MM.1S (cell line): ENCODE measurements at places on chromosomes 6 and 20.

DNA sequence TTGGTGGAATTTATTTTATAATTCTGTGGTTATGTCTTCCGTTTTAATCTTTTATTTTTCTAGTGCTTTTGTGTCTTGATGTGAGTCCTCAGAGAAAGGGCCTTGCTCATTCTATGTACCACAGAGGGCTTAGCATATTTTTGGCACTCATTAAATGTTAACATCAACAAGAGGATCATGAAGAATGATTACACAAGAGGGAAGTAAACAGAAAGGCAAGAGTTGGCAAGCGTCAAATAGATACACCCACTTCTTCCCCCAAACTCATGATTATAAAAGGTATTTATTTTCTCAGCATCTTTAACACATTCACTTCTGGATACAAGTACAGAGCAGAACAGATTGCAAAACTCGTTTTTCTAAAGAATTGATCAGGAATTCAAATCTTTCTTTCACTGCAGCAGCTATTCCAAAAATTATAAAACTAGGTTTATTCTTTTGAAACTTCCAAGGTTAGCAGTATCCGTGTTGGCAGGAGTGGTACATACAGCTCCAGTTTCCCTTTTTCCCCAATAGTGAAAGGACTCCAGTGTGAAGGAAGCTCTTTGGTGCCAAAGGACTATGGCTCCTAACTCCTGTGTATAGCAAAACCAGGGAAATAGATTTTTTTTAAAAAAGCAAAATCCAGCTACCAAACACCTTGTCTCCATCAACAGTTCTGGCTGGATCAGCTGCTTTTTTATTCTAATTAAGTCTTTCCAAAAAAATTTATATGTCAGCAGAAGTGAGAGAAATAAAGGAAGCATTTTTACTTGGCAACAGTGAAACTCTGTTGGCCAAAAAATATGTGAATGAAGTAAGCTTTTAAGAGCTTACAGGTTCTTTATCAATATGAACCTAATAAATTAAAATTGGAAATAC lies 221.9 kb downstream of the ADGRG6 start:
- no peak for DNase-seq

DNA sequence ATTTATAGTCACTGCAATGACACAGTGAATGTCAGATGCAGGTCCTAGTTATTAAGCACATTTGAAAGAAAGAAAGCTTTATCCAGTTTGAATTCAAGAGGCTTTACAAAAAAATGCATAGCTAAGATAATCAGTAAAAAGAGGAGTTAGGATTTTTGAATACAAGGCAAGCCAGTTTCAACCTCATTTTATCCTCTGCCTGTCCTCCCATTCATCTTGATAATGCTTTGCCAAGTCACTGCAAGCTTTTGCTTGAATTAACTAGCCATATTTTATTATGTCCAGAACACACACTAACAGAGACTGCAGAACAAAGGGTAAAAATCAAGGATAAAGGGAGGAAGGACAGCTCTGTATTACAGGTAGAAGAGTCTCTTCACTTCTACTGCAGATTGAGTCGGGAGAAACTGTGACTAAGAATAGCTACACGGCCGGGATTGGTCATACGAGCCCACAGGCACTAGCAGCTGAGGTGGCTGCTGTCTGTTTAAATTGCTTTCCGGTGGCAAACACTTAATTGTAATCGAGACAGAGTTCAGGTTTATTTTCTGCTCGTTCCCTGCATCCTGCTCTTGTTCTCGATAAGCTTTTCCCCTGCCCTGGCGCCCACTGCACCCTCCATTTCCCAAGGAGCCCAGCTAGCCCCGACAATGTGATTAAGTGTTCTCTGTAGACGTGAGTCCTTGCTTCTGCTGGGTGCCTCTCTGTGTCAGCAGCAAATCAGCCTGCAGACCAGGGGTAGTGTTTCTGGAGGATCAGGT lies 30.5 kb upstream of the AKAP12 start:
- no peak for DNase-seq

DNA sequence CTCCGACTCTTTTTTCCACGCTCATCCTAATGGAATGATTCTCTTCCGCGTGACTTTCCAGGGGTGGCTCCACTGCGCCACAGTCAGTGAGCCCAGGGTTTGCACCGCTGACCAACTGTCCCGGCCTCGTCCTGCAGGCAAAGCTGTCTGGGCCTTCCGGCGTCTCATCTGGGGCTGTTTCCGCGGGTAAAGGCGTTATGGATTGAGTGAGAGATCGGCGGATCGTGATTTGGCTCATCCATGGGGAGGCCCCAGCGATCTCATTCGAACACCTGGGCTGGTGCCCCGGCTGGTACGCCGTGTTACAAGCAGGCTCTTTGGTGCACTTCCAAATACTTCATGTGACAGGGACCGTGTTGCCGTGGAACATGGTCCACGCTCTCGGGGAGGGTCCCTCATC lies 47.8 kb downstream of the KCNQ2 start:
- no peak for DNase-seq

DNA sequence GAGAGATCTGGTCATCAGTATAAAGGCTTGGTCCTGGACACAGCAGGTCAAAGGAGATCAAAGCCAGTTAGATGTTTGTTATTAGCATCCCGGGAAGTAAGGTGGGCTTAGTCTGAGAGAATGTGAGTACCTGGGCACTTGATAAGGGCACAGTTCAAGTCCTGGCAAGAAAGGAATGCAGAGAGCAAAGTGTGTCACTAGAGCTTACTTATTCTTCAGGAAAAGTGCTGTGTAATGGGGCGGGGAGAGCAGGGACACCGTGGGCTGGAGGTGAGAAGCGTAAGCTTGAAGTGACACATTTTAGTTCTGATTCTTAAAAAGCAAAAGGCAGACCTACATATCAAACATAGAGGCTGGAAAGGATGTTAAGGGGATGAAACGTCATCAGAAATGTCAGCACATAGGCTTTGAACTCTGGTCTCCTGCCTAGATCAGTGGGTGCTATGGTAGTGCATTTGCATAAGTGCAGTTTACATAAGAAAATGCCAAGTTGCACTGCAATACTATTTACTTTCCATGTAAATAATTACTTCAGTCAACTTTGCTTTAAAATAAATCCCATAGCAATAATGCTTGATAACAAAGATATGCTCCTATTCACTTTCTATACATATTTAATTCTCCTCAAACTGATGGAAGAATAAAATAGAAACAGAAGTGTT lies 2.6 kb downstream of the SAMD5 start:
- DNase-seq, result no peak

- no peak for DNase-seq
These were observed 31.7 kb downstream of the STX7 start for GRCh38 chr6:132481189-132481588.

DNA sequence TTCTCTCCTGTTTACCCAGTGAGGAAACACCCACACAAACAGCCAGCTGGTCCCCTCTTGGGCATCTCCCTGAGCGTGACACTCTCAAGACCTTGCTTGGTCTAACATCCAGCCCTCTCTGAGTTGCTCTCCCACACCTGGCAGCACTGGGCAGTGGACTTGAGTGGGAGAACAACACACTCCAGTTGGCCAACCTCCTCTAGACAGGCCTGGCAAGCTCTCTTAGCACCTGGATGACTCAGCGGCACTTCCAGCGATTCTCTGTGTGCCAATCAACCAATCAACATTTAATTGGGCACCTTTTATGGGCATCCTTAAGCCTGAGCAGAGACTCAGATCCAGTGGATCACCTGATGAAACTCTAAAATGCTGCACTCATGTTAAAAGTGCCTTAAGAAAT lies 76.6 kb upstream of the QKI start:
- no peak for DNase-seq

- DNase-seq, result no peak
These were observed 12.3 kb upstream of the TAAR1 start for GRCh38 chr6:132671295-132671694.

- no peak for DNase-seq
These were observed 29.1 kb upstream of the LGSN start for GRCh38 chr6:63348836-63349235.

DNA sequence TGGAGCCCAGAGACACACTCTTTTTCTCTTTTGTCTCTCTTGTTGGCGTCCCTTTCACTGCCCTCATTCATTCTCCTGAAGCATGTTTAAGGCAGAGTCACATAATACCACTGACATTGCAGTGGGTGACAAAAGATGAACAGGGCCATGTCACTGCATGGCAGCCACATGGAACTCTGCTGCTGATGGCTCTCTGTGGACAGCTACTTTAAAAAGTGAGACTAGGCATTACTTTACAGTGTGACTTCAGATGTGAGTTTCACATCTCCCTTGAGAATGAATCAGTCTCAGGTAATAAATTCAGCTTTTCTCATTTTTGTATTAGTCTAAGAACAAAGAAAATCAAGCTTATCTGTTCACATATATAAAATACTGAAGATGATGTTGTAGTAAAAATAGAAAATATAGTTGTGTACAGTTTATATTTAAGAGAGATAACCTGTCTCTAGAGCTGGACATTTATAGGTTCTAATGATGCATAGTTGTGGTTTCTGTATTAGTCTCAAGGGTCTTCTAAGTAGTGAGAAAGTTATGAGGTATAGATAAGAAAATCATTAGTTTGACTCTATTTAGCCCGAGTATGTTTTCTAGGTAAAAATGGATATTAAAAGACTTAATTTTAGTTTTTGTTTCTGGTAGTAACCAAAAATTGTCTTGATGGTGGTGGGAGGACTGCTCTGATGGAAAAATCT lies 6.1 kb downstream of the MRS2 start:
- DNase-seq, result no peak

GRCh38 chr6:28124350-28124970 lies at the start of gene ZSCAN16:
Gene ZSCAN16 (plus strand): TSS chr6:28124609. CDS start chr6:28125444, 835 bp downstream.
- DNase-seq, result peak; percentile 88

GRCh38 chr6:91173186-91173585 lies 586.3 kb upstream of the MAP3K7 start:
- no peak for DNase-seq

- no peak for DNase-seq
These were observed 35.6 kb upstream of the TRAM2 start for GRCh38 chr6:52612336-52613054.

GRCh38 chr6:13113981-13114593 lies 214.2 kb downstream of the TBC1D7 start:
- DNase-seq, result no peak

DNA sequence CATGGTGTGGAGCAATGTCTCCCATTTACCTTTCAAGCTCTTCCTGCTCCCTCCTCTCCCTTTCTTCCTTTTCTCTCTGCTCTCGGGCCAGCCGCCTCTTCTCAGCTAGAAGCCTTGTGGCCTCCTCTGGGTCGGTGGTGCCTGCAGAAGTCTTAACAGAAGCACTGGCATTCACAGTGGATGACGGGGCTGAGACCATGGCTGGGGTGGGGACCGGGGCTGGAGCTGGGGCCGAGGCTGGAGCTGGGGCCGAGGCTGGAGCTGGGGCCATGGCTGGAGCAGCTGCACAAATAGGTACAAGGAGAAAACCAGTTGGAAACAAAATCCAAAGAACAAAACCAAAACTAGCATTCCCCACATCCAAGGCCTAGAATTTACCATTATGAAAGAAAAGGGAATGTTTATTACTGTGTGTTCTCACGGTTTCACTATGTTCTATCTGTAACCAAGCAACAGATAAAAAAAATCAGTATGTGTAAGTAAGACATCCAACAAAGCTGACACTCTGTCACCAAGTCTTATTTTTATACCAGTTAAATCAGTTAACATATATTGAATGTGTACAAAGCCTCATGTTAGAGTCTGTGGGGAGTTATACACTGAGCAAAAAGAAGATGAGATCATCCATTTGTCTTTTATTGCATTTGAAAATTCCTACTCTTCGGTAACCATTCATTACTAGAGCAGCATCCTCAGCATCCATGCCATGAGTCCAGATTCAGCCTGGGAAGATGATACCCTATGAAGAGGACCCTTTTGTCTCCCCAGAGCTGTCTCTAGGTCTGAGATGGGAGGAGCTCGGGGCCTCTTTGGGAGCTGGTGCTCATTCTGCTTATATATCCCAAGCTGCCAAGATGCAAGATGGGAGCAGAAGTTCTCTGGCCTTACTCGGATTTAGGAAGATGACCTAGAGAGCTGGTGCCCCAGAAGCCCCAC lies 73.0 kb upstream of the BCLAF1 start:
- DNase-seq, result no peak

DNA sequence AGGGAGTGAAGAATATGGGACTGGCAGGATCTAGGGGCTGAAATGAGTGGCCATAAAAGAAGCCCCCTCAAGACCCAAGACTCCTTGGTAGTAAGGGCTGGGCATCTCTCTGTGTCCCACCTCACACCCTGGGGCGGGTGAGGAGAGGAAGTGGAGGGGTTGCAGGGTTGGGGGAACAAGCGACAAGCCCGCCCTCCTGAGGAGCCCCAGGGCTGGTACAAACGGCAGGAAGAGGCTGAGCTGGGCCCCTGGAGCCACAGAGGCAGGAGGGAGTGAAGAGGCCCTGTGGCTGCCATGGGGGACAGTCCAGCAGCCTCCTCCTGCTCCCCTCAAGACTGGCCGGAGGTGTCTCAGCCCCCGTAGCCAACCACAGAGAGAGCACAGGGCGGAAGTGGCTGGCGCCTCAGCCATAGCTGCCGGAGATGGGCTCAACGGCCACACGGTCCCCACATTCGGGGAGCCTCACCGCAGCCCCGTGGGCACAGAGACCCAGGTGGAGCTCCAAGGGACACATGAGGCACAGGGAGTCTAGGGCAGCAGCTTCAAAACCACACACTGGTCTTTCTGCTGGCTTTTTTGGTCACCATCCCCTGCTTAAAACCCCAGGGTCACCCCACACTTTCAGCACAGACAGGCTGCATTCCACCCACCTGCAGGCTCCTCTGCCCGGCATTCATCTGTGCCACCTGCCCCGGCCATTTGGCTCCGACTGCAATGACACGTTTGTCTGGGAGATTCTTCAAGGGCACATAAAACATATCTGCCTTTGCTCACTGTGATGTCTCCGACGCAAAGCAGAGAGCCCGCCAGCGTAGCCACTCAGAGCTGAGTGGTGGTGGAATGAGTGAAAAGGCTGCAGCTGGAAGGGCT lies 524 bp downstream of the C20orf203 start:
- peak; percentile 77 for DNase-seq

- no peak for DNase-seq
These were observed 27.1 kb upstream of the FABP7 start for GRCh38 chr6:122752459-122752858.

GRCh38 chr6:139612135-139612465 lies 237.7 kb upstream of the CITED2 start:
- no peak for DNase-seq

DNA sequence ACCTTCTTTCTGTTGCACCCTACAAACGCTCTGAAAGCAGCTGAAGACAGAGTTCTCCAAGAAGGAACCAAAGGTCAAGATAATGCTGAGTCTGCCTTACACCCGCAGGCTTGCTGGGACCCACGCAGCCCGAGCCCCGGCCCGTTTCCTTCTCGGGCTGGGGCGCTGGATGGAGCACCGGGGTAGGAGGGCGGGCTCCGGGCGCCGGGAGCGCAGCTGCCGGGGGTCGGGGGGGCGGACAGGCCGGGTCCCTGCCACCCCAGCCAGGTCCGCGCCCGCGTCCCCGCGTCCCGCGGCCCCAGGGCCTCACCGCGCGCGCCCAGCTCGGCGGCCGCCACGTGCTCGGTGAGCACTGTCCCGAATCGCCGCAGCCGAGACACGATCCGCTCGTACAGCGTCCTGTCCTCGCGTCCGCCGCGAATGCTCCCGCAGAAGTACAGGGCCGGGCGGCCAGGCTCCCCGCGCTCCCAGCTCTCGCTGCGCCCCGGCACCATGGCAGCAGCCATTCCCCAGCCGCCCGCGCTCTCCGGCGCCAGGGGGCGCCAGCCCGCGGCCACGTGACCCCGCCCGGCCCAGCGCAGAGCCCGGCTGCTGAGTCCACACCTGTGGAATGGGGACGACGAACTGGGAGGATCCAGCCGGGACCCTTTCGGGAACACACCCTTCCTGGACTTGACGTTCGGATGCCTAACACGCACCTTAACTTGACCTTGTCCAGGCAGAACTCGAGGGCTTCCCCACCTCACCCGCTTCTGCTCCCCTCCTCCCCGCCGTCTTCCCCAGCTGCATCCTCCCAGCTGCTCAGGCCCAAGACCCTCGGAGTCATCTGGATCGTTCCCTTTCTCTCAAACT lies at the start of gene DNPH1:
Gene DNPH1 (minus strand): TSS at position 531 of the 852 bp plus-strand sequence. CDS start 25 bp downstream, at position 506.
- DNase-seq, result peak; percentile 70
